Neural crest cell (in vitro differentiated cells): ENCODE measurements at places on chromosomes 6 and 20. TPM values are rescaled to one million over a fixed set of nuclear protein-coding genes. Genes with fewer than 3 reads are reported as not detected.

GSTA3 gene
- total RNA-seq: not detected in 2 replicates

ENPP4 gene
- total RNA-seq: 3.3 and 3.6 TPM in 2 replicates

NRN1 gene
- total RNA-seq: 1.3 and 1.5 TPM in 2 replicates

GRCh38 chr6:134373993-134374392, 56.1 kb upstream of the SGK1 start:
- DNase-seq: no peak

- DNase-seq: no peak
Observed at GRCh38 chr20:1105599-1106194, 12.7 kb upstream of the PSMF1 start.
